ENCODE measurements at places on chromosomes 5 and 9. TPM values are rescaled to one million over a fixed set of nuclear protein-coding genes. Genes with fewer than 3 reads are reported as not detected.

HTR1A gene
- total RNA-seq, result not detected

FCN1 gene
- not detected for total RNA-seq

ADGRV1 gene
- total RNA-seq, result 0.26 TPM

LCN6 gene
- total RNA-seq, result not detected

Measured in smooth muscle cell of the pulmonary artery (primary cell).